ENCODE measurements at places on chromosomes 5 and 9. TPM values are rescaled to one million over a fixed set of nuclear protein-coding genes. Genes with fewer than 3 reads are reported as not detected.

Gene SLC36A2
- total RNA-seq: not detected

Gene HSD17B3
- 2.2 TPM for total RNA-seq

Gene SELENOP
- 580 TPM for total RNA-seq

GRCh38 chr5:113514289-113514635 is 768 bp downstream of the YTHDC2 start:
- DNase-seq: no peak
- H3K36me3 ChIP-seq: no peaks in the 10 kb centered on the region
- peaks cover 8% of the 10 kb centered on the region for H3K4me1 ChIP-seq

GRCh38 chr9:134902936-134903335 is 14.8 kb downstream of the FCN1 start:
- no peak for DNase-seq
- H3K27ac ChIP-seq: no peak overlapping the region
- no peaks in the 10 kb centered on the region for H3K27me3 ChIP-seq
- no peaks in the 10 kb centered on the region for H3K36me3 ChIP-seq
- no peaks in the 10 kb centered on the region for H3K4me1 ChIP-seq
